Activated CD4-positive, alpha-beta T cell treated with anti-CD3 and anti-CD28 coated beads, Interleukin-2, amount 50 U/mL, for 16 hours (primary cell): ENCODE measurements at places on chromosomes 7 and 10.

GRCh38 chr7:55546814-55547213, 25.5 kb downstream of the VOPP1 start:
- DNase-seq: peak; percentile 73

- no peak for DNase-seq
These were observed 155.6 kb downstream of the TAX1BP1 start for GRCh38 chr7:27895551-27895950.

GRCh38 chr10:79438699-79439085, 6.7 kb downstream of the ZCCHC24 start:
- DNase-seq: no peak

DNA sequence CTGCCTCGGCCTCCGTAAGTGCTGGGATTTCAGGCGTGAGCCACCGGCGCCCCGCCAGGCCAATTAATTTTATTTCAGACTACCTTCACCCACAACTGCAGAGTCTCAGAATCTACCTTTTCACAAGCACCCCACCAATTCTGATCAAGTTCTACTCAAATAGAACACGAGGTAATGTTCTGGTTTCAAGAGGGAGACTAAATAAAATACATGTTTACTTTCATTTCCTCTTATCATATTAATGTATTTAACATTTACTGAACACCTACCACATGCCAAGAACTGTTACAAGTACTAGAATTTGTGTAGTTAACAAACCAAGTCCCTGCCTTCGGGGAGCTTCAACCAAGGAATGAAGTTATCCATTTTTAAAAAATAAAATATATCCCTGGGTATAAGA, 25.5 kb upstream of the RGS10 start:
- DNase-seq: no peak

- no peak for DNase-seq
These were observed 49.5 kb upstream of the SAMD8 start for GRCh38 chr10:75061709-75062505.

GRCh38 chr7:24504836-24505235, 68.4 kb upstream of the PALS2 start:
- no peak for DNase-seq

GRCh38 chr7:42237811-42238541, 967 bp upstream of the GLI3 start:
- peak; percentile 23 for DNase-seq

GRCh38 chr7:40356871-40357709, 222.3 kb downstream of the SUGCT start:
- DNase-seq: no peak

GRCh38 chr10:132698211-132698751, 87.7 kb downstream of the NKX6-2 start:
- DNase-seq: no peak

GRCh38 chr10:132696204-132696603, 89.7 kb downstream of the NKX6-2 start:
- no peak for DNase-seq

DNA sequence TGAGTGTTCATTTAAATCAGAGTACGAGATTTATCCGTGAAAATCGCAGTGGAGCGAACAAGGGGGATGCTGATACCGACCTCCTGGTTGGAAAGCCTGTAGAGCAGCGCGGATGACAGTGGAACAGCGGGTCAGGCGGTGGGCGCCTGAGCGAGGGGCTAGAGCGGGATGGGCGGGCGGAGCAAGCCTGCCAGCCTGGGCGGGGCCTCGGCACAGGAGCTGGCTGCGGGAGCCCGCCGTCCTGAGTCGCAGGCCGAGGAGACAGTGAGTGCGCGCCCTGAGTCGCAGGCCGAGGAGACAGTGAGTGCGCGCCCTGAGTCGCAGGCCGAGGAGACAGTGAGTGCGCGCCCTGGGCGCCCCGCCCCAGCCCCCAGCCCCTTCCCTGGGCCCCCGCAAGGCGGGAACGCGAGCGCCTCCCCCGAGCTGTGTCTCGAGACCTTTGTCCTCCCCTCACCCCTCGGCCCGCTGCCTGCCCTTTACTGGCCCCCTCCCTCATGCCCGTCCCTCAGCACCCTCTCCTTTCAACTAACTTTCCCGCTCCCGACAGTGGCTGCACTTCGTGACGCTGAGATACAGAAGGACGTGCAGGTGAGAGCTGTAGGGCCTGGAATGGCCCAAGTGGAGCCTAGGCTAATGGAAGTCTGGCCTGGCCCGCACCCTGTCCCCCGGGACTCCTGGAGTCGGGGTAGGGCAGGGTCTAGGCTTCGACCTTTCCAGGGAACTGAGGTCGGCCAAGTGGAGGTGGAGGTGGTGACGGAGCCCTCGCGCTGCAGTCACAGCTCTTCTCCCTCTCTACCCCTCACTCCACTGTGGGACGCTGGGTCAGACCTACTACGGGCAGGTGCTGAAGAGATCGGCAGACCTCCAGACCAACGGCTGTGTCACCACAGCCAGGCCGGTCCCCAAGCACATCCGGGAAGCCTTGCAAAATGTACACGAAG, at the start of gene AS3MT:
Gene AS3MT, plus strand, starts transcription at position 213 of the 941 bp plus-strand sequence. Its CDS starts 123 bp downstream, at position 336.
- peak; percentile 20 for DNase-seq

GRCh38 chr7:24834128-24834798, 77.0 kb upstream of the GSDME start:
- no peak for DNase-seq

DNA sequence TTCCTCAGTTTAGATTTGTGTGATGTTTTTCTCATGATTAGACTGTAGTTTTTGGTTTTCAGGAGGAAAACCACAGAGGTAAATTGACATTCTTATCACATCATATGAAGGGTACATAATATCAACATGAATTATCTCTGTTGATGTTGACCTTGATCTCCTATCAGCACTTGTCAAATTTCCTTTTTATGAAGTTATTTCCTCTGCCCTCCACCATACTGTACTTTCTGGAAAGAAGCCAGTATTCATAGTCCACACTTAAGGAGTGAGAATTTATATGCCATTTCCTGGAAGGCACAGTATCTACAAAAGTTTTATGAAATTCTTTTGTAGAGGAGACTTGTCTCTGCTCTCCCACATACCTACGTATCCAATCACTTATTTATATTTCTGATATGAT, 807.2 kb upstream of the MBL2 start:
- no peak for DNase-seq

DNA sequence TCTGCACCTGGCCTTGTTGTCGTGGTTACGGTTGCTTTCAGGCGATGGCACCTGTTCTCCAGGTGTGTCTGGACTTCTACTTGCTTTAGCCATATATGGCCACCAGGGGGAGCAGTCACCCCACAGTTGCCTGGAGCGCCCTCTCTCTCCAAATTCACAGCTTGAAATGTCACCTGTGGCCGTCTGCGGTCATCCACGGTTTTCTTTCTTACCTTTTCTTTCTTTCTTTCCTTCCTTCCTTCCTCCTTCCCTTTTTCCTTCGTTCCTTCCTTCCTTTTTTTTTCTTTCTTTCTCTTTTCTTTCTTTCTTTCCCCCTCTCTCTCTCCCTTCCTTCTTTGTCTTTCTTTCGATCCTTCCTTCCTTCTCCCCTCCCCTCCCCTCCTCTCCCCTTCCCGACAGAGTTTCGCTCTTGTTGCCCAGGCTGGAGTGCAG, 150.5 kb upstream of the VKORC1L1 start:
- peak; percentile 65 for DNase-seq

DNA sequence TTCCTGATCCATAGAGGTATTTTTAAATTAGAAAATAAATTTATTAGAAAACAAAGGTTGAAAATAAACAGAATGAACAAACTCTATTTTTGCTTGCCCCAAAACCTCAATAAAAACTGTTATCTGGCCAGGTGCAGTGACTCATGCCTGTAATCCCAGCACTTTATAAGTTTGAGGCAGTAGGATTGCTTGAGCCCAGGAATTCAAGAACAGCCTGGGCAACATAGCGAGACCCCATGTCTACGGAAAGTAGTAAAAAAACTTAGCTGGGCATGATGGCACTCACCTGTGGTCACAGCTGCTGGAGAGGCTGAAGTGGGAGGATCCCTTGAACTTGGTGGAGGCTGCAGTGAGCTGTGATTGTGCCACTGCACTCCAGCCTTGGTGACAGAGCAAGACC, 10.3 kb downstream of the SLK start:
- DNase-seq: no peak

- no peak for DNase-seq
These were observed 295.9 kb downstream of the TNS3 start for GRCh38 chr7:47285860-47286491.

GRCh38 chr7:149692557-149692982, 80.8 kb downstream of the ZNF467 start:
- DNase-seq: no peak

DNA sequence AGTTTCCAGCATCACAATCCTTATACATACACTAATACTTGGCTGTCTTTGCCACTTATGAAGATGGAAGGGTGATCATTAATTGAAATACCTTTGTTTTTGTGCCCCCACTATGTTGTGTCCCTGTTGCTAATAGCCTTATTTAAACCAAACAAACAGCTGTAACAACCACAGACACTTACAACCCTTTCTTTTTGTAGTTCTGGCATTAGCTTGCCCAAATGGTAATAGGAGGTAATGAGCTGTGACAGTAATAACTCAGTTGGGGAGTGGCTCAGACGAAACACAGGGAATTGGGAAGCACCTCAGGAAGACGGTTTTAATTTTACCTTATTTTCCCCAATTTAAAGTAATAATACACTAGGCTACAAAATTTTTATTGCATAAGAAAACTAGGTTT, 83.4 kb downstream of the MDFIC start:
- no peak for DNase-seq

- DNase-seq: no peak
These were observed 128.0 kb downstream of the NRCAM start for GRCh38 chr7:108328174-108328651.

DNA sequence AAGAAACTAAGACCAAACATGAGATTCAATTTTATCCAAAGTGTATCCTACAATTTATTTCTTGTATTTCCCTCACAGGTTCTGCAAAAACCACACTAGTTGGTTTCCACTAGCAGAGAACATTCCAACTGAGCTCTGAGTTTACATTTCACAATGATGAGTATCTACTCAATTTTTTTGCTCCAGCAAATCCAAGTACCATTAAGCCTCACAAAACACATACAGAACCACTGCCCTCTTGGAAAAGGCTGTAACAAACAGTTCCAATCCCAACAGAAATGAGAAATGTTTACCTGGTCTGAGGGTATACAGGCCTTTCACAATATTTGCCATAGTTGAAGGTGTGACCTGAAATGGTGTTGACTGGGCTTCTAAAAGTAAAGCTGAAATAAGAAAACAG, 59.9 kb downstream of the CACUL1 start:
- DNase-seq: no peak

GRCh38 chr7:100163871-100164270, 4.5 kb downstream of the GAL3ST4 start:
- DNase-seq: no peak

GRCh38 chr7:141103847-141104429, 30.1 kb downstream of the TMEM178B start:
- no peak for DNase-seq

- DNase-seq: peak; percentile 62
These were observed 34.2 kb downstream of the DNAJC12 start for GRCh38 chr10:67803588-67804394.

DNA sequence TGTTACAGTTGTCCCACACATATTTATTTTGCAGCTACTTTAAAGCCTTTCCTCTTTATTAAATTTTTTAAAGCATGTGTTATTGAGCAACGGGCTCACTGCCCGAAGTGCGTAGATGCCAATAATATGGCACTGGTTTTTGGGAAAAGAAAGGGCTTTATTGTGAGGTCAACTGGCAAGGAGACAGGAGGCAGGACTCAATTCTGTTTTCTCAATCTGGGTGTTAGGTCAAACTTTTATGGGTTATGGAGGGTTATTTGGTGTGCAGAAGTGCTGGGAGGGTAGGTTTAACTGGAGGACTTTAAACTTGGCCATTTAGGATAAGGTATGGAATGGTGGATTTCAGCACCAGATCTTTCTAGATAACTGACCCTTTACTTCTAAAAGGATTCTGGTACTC, 183.6 kb downstream of the LRRC4 start:
- DNase-seq: no peak

GRCh38 chr10:121216721-121217181, 365.6 kb downstream of the WDR11 start:
- DNase-seq: no peak

GRCh38 chr10:50982989-50983388, 91.3 kb upstream of the PRKG1 start:
- DNase-seq: no peak

- no peak for DNase-seq
These were observed 328.2 kb upstream of the MAGI2 start for GRCh38 chr7:79781716-79782115.

- no peak for DNase-seq
These were observed 76.5 kb upstream of the PCBD1 start for GRCh38 chr10:70964881-70965280.

DNA sequence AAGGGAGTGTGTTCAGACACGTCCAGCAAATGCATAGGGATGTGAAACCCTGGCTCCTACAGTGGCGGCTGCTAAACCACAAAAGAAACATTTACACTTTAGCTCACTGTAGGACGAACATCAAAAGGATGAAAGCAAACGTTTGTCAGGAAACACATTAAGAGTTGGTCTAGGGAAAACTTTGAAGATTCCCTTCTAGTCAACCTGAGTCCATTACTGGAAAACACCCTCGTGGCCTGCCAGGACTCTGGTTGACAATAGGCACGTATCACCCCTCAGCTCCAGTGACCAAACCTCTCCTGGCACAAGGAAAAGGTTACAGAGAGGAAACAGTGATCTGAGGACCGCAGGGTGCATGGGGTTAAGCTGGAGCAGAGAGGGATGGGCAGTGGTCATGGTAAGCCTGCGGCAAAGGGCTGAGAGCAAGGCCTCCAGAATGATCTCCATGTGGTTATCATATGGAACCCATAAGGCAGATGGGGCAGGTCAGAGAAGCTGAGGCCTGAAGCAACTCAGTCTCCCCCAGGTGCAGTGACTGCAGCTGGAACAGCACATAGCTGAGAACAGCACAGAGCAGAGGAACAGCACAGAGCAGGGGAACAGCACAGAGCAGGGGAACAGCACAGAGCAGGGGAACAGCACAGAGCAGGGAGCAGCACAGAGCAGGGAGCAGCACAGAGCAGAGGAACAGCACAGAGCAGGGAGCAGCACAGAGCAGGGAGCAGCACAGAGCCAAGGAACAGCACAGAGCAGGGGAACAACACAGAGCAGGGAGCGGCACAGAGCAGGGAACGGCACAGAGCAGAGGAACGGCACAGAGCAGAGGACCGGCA, 49.9 kb downstream of the CHST15 start:
- no peak for DNase-seq

- no peak for DNase-seq
These were observed 66.3 kb upstream of the IL6 start for GRCh38 chr7:22660732-22661131.

DNA sequence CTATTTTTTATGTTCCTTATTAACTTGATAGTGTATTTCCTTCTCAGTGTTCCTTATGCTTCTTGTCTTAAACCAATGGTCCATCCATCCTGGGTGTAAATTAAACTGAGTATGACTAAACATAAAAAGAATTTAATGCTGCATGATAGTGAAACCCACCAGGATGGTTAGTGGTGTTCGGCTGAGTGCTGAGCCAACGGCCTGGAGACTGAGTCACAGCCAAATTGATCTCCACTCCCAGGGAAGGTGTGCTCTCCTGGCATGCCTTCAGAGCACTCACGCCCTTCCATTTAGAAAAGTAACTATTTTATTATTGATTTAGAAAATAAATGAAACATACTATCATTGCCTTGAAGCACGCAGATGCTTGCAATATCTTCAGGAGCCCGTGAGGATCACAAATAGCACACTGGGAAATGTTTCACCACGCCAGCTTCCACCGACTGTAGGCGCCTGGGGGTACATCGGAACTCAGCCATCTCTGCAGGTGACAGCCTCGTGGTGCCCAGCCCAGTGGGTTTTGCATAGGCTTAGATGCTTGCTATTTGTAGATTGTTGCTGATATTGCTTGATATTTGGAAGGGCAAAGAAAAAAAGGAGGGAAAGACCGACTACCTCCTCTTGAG, 40.0 kb upstream of the LOXL4 start:
- no peak for DNase-seq

GRCh38 chr10:78436706-78437406, 403.2 kb downstream of the RPS24 start:
- DNase-seq: no peak
